ENCODE measurements at places on chromosomes 7 and 10.

- DNase-seq, result no peak
Observed at GRCh38 chr10:76649254-76649653, 988.4 kb downstream of the KCNMA1 start.

DNA sequence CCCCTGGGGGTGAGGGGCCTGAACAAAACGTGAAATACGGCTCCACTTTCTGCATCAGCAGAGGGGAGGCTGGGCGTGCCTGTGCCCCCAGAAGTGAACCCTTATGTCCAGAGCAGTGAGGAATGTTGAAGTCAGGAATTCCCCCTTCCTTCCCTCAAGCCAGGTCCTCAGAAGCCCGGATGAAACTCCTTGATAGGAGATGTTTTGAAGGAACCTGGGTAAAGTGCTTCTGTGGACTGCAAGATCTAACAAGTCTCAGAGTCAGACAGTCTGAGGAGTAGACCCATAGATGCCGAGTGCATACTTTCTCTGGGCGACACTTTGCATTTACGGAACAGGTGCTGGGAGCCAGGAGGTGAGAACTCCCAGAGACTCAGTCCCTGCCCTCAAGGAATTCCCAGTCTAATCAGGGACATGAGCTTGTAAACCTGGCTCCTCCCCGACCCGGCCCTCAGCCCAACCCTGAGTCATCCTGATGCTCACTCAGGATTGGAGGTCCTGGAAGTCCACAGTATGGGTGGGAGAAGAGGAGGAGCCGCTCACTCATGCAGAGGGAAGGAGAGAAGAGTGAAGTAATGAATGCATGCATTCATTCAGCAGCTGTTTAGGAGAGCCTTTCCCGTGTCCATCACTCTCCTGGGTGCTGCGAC is 179.5 kb upstream of the ITGB1 start:
- no peak for DNase-seq

GRCh38 chr7:5711409-5711808 is 70.1 kb downstream of the RNF216 start:
- DNase-seq, result no peak

- DNase-seq, result no peak
Observed at GRCh38 chr7:98287486-98287959, 6.0 kb downstream of the BRI3 start.

GRCh38 chr7:17593819-17594419 is 295.5 kb downstream of the AHR start:
- no peak for DNase-seq

DNA sequence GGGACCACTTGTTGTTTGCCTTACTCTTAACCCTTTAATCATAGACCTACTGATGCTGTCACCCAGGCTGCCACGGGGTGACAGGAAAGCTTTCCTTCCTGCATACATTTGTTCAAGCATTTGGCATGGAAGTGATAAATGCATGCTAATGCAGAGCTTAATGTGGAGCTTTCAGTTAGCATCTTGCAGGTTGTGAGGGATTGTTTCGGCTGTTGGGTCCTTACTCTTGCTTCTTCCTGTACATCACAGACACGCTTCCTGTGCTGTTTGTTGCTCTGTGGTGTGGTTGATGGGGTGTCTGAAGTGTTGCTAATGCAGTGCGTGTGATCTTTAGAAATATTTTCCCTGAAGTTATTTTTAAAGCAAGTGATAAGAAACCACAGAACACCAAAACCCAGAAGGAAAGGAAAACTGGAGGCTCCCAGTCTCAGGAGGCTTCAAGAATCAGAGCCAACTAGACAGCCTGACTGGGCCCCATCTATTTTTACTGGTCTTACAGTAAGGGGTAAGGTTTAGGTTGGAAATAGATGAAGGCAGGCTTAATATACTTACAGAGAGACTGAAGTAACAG is 143.1 kb downstream of the CHN2 start:
- DNase-seq, result no peak

- no peak for DNase-seq
Observed at GRCh38 chr10:112242769-112243168, 40.4 kb upstream of the TECTB start.

DNA sequence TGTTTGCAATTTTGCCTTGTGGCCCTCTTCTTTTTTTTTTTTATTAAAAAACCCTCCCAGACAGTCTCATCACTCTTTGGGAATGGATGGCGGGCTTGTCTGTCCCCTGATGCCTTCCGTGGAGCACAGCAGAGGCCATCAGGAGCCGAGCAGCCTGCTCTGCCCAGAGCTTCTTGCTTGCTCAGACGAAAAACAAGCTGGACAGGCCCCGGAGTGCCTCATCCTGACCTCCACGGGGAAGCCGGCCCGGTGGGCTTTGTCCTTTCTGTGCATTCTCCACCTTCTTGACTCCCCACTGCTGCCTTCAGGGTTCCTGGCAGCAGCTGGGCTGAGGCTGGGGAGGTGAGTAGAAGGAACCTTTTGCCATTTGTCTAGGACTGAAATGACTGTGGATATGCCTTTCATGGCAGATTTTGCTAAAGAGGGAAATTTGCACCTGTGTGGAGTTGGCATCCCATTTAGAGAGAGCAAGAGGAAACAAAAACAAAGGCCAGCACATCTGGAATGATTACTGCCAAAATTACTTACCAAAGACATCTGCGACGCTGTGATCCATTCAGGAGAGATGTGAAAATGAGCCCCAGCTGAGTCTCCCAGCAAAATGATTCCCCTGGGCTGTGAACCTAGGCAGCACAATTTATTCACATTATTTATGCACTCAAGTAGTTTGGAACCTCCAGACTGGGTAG is 108.3 kb downstream of the AOAH start:
- DNase-seq, result no peak

GRCh38 chr7:126460664-126461063 is 792.1 kb downstream of the GRM8 start:
- no peak for DNase-seq

DNA sequence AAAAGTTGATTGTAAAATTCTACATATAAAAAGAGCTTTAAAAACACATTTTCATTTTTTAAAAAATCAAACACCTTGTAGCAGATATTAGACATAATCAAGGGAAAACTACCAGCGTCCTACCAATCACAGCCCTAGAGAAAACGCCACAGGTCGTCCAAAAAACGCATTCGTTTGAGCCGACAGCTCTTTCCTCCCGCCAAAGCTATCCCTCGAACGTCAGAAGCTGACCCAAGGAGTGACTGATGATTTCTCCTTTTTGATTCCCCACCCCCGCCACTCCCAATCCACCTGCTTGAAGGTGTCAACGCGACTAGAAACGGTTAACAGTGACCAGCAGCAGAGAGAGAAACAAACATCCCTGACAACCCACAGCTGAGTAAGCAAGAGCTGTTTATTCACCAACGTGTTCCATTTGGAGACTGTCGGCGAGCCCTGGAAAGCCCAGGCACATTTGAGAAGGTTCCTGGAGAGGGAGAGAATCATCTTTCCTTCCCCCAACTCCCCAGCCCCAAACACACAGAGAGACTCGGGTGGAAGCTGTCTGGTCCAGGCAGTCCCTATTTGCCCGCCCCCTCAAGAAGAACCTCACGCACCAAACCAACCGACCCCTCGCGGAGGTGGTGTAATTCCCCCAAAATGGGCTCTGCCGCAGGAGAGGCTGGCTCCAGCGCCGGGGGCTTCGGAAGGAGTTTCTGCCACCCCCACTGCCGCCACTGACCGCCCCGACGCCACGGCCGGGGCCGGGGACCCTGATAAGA is 622 bp downstream of the CPEB3 start:
- peak; percentile 55 for DNase-seq

DNA sequence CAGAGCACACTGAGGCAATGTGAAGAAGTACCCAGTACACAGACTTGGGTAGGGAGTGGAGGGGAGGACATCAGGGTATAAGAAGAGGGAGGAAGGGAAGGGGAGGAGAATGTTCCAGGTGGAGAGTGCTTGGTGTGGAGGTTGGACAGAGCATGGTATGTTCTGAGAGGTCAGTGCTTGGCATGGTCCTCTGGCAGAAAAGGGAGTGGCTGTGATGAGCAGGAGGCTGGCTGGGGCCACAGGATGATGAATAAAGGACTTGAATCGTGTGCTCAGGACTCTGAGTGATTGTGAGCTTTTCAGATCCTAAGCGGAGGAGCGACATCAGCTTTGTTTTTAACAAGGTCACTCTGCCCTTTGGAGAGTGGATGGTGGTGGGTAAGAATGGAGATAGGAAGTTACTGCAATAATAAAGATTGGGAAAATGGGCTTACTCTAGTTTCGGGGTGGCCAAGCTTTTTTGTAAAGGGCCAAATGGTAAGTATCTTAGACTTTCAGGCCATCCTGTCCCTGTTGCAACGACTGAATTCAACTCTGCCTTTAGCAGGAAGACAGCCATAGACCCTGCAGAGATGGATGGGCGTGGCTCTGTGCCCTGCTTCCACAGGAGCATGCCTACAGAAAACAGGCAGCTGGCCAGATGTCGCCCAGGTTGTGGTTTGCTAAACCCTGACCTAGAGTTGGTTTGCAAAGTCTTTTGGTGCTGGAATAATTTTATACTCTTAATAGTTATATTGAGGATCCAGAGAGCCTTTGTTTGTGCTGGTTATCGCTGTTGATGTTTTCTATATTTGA is 8.4 kb downstream of the PPP2R2D start:
- no peak for DNase-seq

- DNase-seq, result peak; percentile 61
Observed at GRCh38 chr10:101467286-101467770, 113.4 kb downstream of the BTRC start.

DNA sequence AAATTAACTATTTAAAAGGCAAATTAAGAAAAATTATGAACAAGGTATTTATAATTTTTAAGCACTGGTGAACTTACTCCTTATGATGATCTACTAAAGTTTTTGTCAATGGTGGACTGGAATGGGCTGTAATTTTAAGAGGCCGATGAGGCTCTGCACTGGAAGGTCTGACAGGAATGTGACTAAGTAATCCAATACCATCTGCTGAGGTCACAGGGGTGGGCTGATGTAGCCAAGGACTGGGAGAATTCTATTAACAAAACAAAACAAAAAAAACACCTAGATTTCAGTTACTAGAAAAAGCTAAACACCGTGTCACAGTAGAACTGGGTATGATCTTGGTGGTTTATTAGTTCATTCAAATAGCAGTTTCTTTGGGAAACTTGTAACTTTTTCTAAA is 75.9 kb downstream of the NRBF2 start:
- no peak for DNase-seq

DNA sequence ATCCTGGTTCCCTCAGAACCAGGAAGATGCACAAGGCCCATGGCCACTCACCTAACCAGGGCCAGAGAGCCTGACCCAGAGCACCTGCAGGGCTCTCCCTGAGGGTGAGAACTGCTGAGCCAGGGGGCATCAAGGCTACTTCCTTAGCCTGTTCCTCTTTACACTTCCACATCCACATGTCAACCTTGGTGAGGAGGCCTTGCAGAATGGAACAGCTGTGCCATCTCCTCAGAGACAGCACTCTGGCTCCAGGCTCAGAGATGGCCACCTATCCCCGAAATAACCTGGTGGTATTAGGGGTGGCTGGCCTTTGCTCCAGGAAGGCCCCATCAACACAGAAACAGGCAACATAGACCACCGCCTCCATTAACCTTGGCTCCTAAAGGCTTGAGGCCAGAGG is 473.0 kb downstream of the RPS24 start:
- no peak for DNase-seq

DNA sequence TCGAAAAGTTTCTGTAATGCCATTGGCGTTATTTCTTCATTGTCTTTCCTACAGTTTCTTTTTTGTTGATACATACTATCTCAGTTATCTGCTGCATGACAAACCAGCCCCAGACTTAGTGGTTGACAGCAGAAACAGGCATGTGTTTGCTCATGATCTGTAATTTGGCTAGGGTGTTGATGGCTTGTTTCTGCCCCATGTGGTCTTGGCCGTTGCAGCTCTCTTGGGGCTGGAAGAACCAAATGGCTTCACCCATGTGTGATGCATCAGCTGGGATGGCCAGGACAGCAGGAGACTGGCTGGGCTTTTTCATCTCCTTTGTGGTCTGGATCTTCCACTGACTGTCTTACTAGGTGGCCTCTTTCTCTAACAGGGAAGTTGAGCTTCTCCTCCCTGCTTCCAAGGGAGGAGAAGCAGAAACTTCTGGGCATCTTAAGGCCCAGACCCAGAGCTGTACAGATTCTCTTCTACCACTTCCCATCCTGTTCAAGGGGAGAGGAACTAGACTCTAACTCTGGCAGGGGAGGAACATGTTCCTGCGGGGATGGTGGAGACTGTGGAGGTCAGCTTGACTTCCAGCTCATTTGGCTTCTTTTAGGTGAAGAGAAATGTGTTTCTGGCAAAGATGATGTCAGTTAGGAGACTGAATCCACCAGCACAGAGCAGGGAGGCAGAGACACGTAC is 89.3 kb downstream of the FANK1 start:
- DNase-seq, result no peak

DNA sequence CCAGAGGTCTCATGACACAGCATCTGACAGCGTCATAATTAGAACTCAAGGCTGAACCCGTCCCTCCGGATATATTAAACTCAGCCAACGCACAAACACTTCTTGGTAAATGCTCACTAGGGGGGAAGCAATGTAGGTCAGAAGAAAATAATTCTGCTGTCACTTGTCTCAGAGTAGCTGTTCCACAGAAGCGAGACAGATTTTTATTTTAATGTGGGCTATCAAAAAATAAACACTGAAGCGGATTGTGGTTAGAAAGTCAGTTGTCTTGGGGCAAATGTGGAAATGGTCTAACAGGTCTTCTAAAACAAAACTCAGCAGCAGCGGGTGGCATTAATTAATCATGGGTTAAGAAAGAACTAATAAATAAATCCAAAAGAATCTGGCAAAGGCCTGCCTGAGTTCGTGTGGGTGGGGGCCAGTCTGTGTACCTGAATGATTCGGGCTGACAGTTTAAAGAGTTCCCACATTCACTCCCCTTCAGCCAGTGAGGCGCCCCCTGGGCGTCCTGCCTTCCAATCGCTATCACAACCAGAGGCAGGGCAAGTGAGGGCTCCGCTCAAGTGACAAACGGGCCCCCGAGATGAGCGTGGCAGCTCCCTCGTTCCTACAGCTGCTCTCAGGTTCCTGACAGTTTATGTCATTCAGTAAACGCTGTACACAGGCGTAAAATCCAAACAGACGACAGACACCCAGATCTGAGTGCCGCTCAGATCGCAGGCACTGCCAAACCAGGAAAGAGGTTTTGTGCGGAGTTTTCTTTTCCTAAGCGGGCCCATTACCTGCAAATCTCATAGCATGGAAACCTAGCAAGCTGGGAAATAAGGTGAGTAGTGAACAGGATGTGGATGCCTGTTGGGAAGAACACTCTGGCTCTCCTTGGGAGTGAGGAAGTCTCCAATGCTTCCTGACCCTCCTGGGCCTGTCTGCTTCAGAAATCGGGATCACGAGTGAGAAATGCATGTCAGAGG is 52.9 kb downstream of the NRAP start:
- DNase-seq, result no peak

- DNase-seq, result no peak
Observed at GRCh38 chr10:5590816-5591215, 66.1 kb downstream of the CALML3 start.

- DNase-seq, result no peak
Observed at GRCh38 chr10:61142987-61143386, 199.0 kb upstream of the RHOBTB1 start.

GRCh38 chr7:91565499-91566401 is 301.5 kb downstream of the FZD1 start:
- peak; percentile 28 for DNase-seq
